ENCODE measurements at places on chromosomes 16 and 17. TPM values are rescaled to one million over a fixed set of nuclear protein-coding genes. Genes with fewer than 3 reads are reported as not detected.

ABCC6 gene
- total RNA-seq, result 84.5 TPM

TPSD1 gene
- not detected for total RNA-seq

SEPTIN1 gene
- 1.7 TPM for total RNA-seq

AMFR gene
- 121 TPM for total RNA-seq

DNA sequence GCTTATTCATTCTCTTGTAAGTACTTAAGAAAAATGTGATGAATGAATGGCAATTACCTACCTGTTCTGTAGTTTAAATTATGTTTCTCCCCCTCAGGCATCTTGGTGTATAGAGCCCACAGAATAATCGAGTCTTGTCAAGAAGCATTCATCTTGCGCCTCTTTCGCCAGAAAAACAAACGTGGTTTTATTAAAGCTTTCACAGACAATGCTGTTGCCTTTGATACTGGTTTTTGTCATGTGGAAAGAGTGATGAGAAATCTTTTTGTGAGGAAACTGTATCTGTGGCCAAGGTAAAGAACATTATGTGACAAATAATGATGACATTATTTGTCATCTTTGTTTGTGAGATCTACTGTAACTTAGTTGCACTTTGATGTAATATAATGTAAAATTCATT, 6.5 kb downstream of the ERCC4 start:
- H3K27ac ChIP-seq, result no peak overlapping the region
- peaks cover 40% of the 10 kb centered on the region for H3K36me3 ChIP-seq
- H3K4me1 ChIP-seq, result peaks cover 8% of the 10 kb centered on the region

DNA sequence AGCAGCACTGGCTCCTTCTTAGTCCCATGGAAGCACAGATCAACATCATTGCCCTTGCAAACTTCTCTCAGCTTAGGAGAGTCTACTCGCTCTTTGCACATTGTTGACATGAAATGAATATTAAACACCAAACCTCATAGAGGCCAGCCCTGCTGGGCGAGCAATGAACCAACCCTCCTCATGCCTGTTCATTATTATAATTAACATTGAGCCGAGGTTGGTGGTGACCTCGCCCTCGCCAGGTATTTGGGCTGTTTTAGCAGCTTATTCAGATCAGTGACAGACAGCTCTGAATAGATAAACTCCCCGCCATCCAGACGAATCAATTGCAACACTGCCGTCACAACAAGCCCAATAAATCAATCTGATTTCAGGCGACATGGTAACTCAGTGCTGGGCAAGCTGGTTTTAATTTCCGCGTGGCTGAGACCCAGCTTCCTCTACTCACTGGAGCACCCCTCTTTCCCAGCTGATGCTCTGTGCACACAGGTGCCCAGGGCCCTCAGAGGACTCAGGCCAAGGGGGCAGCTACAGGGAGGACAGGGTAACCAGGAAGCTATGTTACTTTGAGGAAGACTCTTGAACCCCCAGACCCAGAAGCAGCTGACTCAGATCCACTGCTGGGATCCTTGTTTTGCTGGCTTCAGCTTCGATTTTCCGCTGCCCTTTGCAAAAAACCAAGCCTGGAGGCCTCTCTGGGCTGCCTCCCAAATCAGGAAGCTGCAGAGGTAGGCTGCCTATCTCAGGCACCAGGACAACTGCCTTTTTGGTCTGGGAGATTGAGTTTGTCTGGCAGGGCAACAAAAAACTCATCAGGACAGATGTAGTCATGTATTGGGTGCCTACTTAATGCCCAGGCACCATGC, 10.7 kb upstream of the SEZ6 start:
- H3K27me3 ChIP-seq, result no peaks in the 10 kb centered on the region
- H3K36me3 ChIP-seq, result no peaks in the 10 kb centered on the region
- no peak for DNase-seq

DNA sequence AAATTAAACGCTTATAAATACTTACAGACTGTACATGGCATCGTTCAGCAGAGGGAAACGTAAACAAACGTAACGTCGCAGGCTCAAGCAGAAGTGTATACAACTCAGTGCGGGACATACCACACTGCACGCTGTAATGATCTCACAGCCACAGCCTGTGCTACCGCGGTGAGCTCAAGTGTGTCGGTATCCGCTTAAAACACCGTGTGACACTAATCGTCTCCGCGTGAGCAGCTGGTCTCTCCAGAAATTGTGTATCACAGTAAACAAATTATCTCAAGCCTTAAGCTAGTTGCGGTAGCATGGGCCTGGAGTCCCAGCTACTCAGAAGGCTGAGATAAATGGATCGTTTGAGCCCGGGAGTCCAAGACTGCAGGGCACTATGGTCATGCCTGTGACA, 115.3 kb downstream of the ANKRD11 start:
- no peak for DNase-seq
- H3K27ac ChIP-seq, result no peak overlapping the region
- no peaks in the 10 kb centered on the region for H3K36me3 ChIP-seq
- H3K4me3 ChIP-seq, result no peak overlapping the region

- no peaks in the 10 kb centered on the region for H3K36me3 ChIP-seq
- no peaks in the 10 kb centered on the region for H3K4me1 ChIP-seq
- DNase-seq, result no peak
- H3K27ac ChIP-seq, result no peak overlapping the region
- H3K4me3 ChIP-seq, result no peak overlapping the region
Observed at GRCh38 chr17:76690596-76691280, 20.0 kb downstream of the MXRA7 start.

DNA sequence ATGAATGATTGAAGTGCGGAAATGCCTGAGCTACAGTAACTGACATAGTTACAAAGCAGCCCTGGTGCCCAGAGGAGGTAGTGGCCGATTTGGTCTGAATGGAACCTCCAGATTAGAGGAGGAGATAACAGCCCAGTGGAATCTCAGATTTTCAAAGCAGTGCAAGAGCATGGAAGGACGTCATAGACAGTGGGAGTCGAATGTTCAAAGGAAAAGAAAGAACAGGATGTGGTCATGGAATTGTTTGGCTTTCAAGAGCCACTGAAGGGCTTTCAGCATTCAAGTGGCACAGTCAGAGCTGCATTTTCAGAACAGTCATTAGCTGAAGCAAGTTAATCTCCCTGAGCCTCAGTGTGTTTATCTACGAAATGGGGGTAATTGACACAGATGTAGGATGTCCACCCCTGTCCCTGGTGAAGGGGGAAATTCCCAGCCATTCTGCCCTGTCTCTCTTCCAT, 104.6 kb upstream of the CACNG3 start:
- no peak for DNase-seq
- no peaks in the 10 kb centered on the region for H3K27me3 ChIP-seq
- no peaks in the 10 kb centered on the region for H3K36me3 ChIP-seq

DNA sequence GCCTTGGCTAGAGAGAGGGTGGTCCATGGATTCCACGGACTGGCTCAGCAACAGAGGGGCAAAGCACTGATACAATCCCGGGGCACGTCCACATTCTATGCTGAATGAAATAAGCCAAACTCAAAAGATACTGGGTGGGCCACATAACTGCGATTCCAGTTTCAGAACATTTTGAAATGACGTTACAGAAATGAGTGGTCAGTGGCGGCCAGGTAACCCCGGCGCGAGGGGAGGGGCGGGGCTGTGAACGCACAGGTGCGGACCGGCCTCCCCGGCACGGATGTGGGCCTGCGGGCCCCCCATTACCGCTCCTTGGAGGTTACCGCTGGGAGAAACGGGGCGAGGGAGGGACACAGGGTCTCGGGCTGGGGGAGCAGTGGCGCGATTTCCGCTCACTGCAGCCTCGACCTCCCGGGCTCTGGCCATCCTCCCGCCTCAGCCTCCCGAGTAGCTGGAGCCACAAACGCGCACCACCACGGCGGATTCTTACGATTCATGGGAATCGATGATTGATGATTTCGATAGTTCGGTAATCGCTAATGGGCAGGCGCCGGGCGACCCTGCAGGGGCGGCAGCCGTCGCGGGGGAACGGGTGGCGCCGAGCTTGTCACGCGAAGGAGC, 559 bp downstream of the MVD start:
- no peaks in the 10 kb centered on the region for H3K27me3 ChIP-seq
- no peaks in the 10 kb centered on the region for H3K36me3 ChIP-seq
- DNase-seq, result no peak
- H3K4me3 ChIP-seq, result peak overlapping the region; percentile 94

DNA sequence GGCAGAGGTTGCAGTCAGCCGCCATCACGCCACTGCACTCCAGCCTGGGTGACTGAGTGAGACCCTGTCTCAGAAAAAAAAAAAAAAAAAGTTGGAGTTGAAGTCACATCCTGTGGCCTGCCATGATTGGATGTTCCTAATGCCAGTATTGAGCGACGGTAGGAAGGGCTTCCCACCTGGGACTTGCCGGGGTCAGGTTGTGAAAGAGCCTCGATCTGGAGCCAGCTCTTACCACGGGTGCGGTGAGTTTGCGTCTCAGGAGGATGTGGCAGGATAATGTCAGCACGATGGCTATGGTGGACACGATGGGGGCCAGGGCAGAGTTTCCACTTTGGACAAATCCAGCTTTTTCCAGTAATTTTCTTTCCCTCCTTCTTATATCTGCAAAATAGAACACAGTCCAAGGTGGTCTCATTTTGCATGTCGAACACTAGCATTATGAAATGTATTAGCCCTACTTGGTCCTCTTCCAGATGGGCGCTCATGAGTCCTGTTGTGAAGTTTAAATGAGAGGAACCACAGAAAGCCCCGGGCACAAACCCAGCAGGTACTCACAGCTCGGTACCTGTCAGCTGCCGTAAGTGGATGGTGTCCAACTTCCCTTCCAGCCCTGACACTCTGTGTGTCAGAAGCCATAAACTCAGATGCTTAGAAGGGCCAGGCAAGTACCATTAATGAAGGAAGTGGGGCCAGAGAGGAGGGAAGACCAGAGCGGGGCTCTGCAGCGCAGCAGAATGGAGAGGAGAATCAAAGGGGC, 22.2 kb downstream of the ABCC12 start:
- no peaks in the 10 kb centered on the region for H3K27me3 ChIP-seq
- H3K4me3 ChIP-seq, result no peak overlapping the region

DNA sequence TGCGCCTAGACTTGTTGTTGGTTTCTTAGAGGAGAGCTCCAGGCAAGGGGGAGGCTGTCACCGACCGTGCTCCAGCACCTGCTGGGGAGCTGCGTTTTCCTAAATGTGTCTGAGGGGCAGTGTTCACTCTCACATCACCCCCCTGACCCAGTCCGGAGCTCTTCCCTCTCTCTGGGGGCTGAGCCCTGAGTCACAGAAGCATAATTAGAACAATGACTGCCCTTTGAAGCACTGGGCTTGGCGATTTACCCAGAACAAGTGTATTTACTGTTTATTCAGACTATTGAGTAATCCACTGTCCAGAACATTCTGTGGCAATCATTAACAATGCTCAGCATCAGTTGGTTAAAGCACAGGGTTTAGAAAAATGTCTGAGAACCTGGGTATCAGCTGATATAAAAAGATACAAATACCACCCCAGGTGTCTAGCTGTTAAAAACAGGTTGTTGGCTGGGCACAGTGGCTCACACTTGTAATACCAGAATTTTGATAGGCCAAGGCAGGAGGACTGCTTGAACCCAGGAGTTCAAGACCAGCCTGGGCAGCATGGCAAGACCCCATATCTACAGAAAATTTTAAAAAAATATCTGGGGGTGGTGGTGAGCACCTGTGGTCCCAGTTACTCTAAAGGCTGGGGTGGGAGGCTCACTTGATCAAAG, 8.1 kb downstream of the CES4A start:
- no peaks in the 10 kb centered on the region for H3K27me3 ChIP-seq
- no peaks in the 10 kb centered on the region for H3K36me3 ChIP-seq
- DNase-seq, result peak; percentile 56

GRCh38 chr16:88340755-88341150, 42.0 kb upstream of the ZNF469 start:
- H3K27me3 ChIP-seq, result no peaks in the 10 kb centered on the region
- H3K4me3 ChIP-seq, result no peak overlapping the region
- no peaks in the 10 kb centered on the region for H3K4me1 ChIP-seq
- no peaks in the 10 kb centered on the region for H3K36me3 ChIP-seq

DNA sequence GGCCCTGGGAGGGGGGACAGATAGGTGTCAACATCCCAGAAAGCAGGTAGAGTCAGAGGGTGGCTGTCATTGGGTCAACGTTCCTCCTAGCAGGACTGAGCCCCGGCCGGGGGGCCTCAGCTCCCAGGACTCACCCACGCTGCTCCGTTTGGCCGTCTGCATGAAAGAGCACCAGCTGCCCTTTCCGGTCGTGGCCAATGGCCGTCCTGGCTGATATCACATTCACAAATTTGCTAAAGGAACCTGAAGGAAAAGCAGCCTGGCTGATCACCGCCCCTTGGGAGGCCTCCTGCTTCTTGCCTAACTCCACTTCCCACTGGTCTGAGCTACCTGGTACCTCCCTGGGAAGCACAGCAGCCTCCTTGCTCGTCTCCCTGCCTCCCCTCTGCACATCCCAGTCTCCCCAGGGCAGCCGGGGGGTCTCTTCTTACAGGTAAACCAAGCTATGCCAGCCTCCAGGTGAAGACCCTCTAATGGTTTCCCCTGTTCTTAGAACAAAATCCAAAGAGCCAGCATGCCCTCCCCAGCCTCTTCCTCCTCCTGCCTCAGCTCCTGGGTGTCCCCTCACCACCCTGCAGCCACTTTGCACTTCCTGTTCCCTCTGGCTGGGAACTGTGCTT, 3.4 kb downstream of the NAGPA start:
- no peak overlapping the region for H3K27ac ChIP-seq
- H3K4me1 ChIP-seq, result peaks cover 7% of the 10 kb centered on the region
- no peak overlapping the region for H3K4me3 ChIP-seq
- H3K27me3 ChIP-seq, result no peaks in the 10 kb centered on the region
- no peaks in the 10 kb centered on the region for H3K36me3 ChIP-seq

All from right lobe of liver (tissue), 6 donors.